ENCODE measurements at places on chromosomes 5 and 9. TPM values are rescaled to one million over a fixed set of nuclear protein-coding genes. Genes with fewer than 3 reads are reported as not detected.

GRCh38 chr9:130532426-130533080, 46.8 kb upstream of the FUBP3 start:
- DNase-seq: no peak

DNA sequence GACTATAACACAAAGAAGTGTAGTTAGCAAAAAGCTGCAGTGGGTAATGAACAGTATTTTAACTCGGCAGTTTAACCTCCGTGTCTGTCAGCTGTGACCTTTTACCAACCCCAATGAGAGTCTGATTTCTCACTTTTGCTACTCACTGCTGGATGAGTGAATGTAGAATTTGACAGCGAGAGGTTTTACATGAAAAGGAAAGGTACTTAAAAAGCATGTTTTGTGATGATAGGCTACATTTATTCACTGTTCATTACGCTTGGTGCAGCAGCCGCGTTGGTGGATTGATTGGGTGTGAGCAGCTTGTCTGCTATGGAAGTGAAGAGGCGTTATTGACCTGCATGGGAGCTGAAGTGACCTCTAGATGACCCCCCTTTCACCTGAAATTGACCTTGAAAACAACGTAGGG, 867.7 kb downstream of the NR2F1-AS1 start:
- DNase-seq: no peak

- no peak for DNase-seq
Observed at GRCh38 chr5:35304291-35304690, 74.0 kb upstream of the PRLR start.

DNA sequence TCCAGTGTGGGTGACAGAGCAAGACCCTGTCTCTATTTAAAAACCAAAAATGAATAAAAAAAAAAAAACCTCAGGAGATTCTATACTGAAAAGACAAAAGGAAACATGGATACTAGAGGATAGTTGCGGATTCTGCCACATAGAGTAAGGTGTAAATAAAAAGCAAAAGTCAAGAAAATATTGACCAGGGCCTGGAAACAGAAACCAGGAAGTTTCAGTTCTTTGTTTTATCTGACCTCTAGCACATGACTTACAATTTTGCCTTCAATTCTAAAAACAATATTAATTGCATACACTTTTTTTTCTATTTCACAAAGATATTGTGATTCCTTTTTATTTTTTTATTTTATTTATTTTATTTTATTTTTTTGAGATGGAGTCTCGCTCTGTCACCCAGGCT, 96.2 kb upstream of the NMUR2 start:
- DNase-seq: no peak

DNA sequence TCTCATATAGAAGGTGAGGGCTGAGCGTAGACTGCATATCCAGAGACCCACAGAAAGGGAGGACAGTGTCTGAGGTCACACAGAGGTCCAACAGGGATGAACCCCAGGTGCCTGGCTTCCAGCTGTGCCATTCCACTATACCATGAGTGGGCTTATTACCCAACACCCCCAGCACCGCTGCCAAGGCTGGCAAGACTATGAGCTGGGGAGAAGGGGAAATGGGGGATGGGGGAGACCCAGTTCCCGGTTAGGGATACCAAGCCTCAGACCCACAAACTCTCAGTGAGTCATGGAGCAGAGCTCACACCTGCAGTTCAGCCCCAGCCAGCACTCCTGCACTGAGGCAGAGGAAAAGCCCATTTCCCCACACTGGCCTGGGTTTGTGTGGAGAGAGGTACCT, 106.4 kb downstream of the PSD2 start:
- DNase-seq: no peak

DNA sequence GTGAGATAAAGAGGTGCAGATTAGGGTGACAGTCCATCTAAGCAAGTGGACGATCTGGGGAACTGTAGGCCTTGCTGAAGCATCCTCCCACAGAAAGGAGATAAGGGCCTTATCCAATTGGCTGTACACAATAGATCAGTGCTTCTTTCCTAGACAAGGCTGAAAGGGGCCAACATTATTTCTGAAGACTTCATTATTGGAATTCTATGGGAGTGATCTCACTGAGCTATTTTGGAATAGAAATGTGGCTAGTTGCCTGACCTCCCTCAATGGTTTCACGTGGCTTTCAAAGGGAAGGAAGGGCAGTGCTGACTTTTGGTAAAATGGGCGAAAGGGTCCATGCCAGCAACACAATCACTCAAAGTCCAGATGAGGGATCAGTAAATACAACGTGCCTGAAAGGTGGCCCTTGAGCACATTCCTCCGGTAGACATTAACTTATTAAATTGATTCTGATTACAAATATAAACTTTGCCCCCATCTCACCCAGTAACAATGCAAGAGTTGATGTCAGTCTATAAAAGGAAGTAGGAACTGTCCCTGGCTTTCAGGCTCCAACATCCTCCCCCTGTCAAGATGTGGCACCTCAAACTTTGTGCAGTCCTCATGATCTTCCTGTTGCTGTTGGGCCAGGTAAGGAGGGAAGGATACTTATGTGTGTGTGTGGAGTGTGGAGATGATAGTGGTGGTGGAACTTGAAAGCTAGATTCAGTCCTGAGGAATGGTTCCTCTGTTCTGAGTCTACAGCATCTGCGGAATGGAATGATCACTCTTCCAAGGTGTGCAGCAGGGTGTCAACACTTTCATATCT, at the start of gene LEAP2:
Gene LEAP2 (plus strand): TSS at position 550 of the 811 bp plus-strand sequence. CDS start 27 bp downstream, at position 577.
- no peak for DNase-seq

GRCh38 chr5:127192836-127193338, 97.7 kb upstream of the MEGF10 start:
- DNase-seq: no peak

DNA sequence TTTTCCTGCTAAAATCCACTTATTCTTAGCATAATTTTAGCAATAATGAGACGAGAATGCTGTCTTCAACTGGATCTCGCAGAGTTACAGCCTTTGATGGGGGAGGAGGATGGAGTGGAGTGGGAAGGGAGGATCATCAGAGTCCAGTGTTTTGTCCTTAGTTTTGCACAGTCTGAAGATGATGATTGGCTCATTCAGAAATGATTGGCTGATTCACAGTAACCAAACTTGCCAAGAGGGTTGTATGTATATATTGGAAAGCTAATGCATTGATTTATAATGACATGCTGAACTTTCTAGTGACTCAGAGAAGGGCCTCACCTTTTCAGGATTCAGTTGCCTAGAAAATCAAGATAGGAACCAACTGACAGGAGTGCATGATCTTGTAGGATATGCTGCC, 448.0 kb downstream of the CCDC171 start:
- no peak for DNase-seq

DNA sequence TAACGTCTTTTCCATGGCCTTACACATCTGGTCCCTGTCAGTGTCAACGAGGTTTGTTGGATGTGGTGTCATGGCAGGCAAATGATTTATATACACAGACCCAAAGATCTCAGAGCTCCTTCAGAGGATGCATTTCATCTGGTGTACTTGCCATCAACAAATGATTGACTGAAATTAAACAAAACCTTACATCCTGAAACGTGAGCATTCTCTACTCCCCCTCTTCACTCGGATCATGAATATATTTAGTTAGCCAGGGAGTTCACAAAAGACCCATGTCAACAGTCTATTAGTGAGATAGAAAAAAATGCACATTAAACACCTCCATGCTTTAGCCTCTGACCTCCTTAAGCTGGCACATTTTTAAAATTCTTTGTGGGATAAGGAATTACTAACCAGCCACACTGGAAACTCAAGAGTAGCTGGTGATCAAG, 215.6 kb downstream of the EFNA5 start:
- peak; percentile 69 for DNase-seq

The FAM174A gene
- 16.3 TPM for total RNA-seq

The EIF4EBP3 gene
- not detected for total RNA-seq

The PCA3 gene
- not detected for total RNA-seq

The CCNB1 gene
- total RNA-seq: 452 TPM

The IL7R gene
- 12.2 TPM for total RNA-seq

The PCDHGC5 gene
- total RNA-seq: 1.4 TPM

The SLC6A7 gene
- 0.03 TPM for total RNA-seq

Measured in HT1080 (cell line).